ENCODE measurements at places on chromosomes 16 and 17.

GRCh38 chr17:75611851-75612429 lies 21.3 kb upstream of the SMIM5 start:
- DNase-seq = no peak

DNA sequence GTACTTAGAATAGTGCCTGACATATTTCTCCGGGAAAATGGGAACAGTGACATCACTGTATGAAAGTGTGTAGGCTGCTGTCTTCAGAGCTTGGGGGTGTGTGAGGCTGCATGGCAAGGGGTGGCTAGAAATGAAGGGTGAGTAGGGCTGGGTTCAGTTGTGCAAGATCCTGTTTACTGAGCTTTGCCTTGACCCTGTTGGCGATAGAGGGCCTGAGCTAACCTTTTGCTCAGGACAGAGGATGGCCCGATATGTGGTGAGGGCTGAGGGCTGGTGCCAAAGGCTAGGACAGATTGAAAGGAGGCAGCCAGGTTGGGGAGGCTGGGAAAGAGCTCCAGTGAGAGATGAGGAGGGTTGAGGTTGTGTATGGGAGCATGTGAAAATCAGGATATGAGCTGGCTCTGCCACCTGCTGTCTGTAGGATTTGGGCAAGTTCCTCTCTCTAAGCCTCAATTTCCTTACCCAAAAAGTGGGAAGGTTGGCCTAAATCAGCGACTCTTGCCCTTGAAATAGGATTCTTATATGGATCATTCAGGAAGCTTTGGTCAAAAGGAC lies 6.0 kb upstream of the CCL1 start:
- no peak for DNase-seq

DNA sequence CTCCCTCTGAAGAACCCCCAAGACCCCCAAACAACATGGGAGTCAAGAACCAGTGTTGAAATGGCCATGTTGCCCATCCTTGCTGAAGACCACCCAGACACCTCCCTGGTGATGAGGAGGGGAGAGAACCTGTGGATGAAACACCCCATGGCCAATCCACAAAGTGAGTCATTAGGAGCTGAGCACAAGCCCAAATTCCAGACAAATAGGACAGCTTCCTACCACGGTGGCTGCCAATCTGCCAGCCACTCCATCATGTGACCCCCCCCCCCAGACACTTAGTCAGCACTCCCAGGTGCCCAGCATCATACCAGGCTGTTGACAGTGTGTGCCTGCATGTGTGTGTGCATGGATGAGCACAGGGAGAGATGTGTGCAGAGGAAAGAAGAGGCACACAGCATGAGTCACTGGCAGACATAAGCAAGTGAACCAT lies 26.4 kb upstream of the RPL38 start:
- DNase-seq = no peak

DNA sequence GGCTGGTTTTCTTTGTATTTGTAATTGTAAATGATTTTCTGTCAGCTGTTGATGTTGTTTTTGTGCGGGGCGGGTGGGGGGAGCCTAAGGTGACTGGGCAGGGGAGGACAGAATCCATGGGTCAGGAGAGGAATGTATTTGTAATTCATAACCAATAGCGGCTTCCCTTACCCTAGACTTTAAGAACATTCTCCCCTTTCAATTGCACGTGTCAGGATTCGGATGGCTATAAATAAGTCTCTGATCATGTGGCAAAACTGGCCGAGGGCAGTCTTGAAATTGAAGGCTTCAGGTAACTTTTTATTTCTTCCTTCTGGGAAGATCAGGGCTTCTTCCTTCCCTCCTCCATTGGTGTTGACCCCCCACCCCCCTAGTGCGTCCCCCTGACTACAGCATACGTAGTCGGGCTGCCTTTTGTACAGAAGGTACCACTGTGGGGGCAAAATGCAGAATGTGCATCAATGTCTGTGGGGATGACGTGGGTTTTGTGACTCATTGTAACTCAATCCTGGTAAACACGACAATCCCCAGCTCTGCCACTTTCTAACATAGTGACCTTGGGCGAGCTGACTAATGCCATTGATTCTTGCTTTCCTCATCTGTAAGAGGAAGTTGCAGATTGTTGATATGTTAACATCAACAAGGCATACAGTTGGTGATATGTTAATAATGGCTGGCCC lies 16.2 kb downstream of the MARCHF10 start:
- no peak for DNase-seq

DNA sequence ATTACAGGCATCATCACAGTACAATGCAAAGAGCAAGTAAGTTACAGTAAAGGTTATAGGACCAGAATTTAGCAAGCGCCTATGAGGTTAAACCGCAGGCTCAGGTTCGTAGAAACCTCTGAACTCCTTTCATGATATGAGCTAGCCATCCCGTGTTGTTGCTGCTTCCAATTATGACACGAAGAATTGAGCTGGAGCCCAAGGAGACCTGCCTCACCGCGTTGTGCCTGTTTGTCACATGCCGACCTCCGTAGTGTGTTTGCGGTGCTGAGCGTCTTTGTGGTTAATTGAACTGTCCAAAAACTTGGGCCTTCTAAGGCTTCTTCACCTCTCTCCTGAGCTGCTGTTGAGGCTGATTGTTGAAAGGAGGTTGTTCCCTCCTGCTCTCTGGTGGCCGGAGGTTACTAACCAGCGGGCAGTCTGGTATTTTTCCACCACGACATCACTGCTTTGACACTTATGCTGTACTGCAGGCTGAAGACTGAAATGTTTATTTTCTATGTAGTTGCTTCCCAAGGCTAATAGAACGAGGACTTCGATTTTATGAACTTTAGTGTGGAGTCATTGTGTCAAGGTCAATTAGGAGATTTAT lies 67.5 kb downstream of the SEC14L1 start:
- DNase-seq = no peak

DNA sequence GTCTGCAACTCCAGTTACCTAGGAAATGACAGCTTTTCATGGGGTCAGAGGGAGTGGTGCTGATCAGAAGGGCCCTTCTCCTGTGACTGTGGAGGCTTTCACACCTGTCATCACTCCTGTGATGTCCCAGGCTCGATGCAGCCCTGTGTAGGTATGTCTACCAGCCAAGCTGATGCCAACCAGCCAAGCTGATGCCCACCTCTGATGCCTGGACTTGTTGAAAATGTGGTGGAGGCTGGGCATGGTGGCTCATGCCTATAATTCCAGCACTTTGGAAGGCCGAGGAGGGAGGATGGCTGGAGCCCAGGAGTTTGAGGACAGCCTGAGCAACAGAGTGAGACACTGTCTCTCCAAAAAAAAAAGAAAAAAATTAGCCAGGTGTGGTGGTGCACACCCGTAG lies 33.7 kb upstream of the RGS9 start:
- DNase-seq = no peak

DNA sequence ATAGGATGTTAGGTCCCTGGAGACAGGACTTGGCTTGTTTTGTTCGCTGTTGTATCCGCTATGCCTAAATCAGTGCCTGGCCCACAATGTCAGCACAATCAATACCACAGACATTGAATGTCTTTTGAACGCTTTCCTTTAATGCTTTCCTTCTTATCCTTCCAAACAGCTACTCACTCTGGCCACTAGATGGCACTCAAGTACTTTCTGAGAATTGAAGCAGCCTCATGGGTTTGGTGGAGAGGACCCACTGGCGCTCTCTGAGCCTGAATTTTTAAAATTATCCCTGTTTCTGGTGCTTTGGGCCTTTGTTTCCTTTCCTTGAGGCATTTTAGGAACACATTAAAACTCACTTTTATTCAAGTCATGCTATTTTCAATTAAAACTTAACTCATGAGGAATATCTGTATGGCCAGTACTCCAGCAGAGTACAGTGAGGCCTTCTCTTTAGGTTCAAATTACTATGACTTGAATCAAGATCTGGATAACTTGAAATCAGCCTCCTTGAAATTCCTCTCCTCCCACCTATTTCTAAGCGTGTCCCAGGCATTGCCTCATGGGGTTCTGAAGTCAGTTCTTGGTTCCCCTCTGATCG lies 3.2 kb upstream of the NLRP1 start:
- peak; percentile 85 for DNase-seq

DNA sequence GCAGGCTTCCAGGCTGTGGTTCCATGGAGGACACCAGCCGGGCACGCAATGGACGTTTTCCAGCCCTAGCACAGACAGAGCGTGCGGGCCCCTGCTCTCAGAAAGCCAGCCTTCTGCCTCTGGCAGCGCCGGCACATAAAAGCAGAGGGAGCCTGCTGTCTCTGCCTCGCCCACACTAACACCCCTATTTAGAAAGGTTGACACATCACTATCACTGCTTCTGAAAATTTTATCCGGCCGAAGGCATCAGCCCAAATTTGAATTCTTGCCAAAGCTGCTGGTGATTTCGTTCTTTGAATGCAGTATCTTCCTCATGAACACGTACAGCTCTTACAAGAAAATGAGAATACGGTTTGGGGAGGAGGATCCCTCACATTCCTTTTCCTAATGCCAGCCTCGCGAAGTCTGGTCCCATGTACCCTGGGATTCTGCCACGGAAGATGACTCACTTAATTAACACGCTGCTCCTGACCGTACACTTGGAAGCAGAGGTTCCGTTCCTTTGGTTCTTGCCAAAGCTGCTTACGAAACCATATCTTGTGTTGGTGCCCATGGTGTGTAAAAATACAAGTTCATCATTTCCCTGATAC lies 1.3 kb upstream of the RAB11FIP3 start:
- DNase-seq = no peak

DNA sequence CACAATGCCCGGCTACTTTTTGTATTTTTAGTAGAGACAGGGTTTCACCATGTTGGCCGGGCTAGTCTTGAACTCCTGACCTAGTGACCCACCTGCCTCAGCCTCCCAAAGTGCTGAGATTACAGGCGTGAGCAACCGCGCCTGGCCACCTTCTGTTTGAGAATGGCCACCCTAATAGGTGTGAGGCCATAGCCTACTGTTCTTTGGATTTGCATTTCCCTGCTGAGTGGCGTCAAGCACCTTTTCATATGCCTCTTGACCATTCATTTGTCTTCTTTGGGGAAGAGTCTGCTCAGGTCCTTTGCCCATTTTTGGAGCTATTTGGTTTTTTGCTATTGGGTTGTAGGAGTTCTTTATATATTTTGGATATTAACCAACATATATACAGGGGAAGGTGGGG lies 276.7 kb downstream of the PARN start:
- no peak for DNase-seq

DNA sequence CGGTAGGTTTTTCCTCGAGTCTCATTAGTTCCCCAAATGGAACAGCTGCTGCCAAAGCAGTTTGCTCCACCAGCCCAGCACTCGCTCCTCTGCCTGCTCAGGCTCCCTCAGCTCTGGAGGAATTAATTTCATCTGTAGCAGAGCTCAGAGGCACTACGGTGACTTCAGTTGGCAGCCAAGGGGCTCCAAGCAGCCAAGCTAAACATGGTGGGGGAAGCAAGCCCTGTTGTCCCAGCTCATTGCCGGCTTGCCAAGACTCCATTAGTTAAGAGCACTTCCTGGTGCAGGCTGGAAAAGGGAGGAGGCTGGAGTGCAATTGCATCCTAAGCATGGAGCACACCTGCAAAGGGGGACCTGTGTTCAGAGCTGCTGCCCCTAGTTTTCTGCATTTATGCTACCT lies 78.7 kb upstream of the GPRC5B start:
- no peak for DNase-seq

DNA sequence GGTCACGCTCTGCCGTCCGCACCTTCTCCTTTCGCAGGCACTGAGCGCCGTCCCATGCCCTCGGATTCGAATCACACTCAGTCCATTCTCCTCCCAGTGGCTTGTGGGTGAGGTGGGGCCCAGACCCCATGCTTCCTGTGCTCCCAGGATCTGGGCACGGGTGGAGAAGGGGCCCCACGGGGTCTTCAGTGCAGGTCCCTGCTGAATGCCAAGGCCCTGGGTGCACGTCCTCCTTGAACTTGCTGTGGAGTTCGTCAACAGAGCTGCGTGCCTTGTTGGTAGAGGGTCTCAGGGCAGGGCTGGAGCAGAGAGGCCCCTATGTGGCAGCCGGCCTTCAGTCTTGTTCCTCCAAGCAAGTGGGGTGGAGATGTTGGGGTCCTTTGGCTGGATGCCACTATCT lies 7.3 kb upstream of the MC1R start:
- DNase-seq = no peak

DNA sequence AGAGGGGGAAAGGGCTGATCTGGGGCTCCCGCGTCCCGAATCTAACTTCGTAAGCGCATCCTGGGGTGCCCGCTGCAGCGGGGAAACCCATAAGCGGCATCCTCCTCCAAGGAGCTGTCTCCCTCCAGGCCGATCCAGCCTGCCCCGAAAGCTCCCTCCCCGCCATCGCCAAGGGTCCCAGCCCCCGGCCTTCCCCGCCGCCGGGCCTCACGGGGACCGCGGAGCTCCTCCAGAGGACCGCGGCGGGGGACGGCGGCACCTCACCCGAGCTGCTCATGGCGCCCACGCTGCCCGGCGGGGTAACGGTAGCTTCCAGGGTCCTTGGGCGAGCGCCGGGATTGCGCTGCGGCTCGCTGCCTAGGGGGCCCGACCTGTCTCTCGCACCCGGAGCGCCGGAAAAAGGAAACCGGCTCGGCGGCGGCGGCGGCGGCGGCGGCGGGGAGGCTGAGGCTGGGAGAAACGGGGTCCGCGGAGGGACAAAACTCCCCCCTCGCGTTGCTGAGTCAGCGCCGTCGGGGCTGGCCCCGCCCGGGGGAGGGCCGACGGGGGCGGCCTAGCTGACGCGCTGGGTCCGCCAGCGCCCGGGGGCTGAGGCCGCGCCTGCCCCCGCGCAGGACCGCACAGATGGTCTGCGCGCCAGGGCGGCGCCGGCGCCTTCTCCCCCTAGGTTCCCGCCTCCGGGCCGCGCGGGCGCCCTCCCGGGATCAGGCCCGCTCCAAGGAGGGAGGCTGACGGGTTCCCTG lies at the start of gene BLMH:
TSS of gene BLMH (minus strand) at position 402 of the 743 bp plus-strand sequence. CDS start at position 277, 125 bp downstream.
- DNase-seq = peak; percentile 83

- DNase-seq = no peak
Observed at GRCh38 chr16:30541502-30542329, 7.1 kb upstream of the ZNF747 start.

GRCh38 chr17:14048169-14048568 lies 21.1 kb upstream of the COX10 start:
- no peak for DNase-seq

GRCh38 chr16:89584768-89585549 lies 9.4 kb downstream of the CPNE7 start:
- DNase-seq = no peak

GRCh38 chr17:28405632-28406472 lies at the start of gene SLC46A1:
TSS of gene SLC46A1 (minus strand) at chr17:28406212. CDS start at chr17:28406114, 98 bp downstream.
- peak; percentile 59 for DNase-seq

DNA sequence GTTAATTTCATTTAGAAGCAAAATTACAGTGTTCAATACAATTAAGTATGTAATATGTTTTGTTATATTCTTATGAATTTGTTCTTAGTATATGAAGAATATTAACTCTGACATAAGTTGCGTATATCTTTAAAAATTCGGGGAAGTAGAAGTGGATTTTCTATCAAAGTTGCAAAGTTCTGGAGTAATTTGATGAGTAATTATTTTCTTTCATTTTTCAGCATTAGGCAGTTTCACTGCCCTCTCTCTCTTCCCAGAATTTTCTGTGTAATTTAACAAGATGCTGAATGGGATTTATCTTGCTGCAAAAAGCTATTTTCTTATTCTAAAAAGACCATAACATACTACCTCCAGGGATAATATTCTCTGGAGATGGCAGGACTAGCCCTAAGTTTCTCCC lies 8.9 kb upstream of the CCL18 start:
- no peak for DNase-seq

GRCh38 chr16:6482696-6483468 lies 849.8 kb upstream of the RBFOX1 start:
- no peak for DNase-seq

GRCh38 chr16:74501484-74502478 lies 80.5 kb upstream of the CLEC18B start:
- no peak for DNase-seq
